ENCODE measurements at places on chromosomes 6 and 20. TPM values are rescaled to one million over a fixed set of nuclear protein-coding genes. Genes with fewer than 3 reads are reported as not detected.
A peak's percentile ranks its signal among the peaks of the same experiment; 100 is the strongest.

KIAA1755 gene
- total RNA-seq: not detected

MICB gene
- total RNA-seq: 25.8 TPM

DNA sequence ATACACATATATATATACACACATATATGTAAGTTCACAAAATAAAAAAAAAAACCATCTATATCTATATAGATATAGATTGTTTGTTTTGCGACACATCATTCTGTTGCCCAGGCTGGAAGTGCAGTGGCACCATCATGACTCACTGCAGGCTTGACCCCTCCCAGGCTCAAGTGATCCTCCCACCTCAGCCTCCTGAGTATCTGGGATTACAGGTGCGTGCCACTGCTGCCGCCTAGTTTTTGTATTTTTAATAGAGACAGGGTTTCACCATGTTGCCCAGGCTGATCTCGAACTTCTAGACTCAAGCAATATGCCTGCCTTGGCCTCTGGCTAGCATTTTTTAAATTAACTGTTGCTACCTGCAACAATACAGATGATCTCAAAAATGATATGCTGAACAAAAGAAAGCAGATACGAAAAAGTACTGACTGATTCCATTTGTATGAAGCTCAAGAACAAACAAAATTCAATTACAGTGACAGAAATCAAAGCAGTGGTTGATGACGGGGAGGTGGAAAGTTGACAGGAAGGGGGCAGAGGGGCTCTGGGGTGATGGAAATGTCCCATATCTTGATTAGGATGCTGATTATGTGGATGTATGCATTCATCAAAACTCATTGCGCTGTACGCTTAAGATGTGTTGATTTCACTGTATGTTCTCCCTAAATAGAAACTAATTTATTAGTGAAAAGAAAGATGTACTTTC, 49.6 kb downstream of the ATXN1 start:
- peak; percentile 54 for ATAC-seq

DNA sequence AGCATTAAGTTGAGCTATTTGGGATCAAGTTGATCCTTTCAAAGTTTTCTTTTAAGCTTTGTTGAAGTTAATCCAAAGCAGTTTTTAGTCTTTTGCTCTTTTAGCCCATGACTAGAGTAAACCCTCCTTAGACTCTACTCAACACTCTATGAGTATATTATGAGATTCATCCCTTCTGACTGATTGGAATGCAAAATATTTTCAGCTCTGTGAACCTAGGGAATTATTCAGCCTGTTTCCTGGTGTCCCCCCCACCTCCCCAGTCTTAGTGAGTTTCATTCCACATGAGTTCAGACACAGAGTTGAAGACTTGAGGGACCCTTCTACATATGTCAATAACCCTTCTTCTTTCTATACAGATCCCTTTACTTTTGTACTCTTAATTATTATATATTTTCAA, 413.7 kb downstream of the RFPL4B start:
- ATAC-seq: no peak

DNA sequence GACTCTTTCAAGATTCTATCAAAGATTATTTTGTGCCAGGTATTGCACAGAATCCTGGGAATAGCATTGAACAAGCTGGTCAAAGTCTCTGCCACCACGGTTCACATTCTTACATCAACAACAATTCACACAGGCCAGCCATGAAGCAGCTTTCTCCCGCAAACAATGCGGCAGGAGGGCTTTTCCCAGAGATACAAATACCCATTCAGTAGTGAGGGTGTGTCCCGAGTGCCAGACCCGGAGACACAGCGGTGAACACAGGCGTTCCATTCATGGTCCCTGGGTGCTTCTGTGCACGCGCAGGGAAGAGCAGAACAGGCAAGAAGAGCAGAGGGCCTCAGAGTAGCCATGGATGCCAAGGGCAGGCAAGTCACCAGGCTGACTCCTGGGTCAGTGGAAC, 83.3 kb upstream of the PDE10A start:
- no peak for ATAC-seq

GRCh38 chr6:125983246-125983945, 2.9 kb upstream of the TRMT11 start:
- no peak for ATAC-seq

- no peak for ATAC-seq
These were observed 611.9 kb upstream of the MAN1A1 start for GRCh38 chr6:119961450-119961849.

Measured in activated T-helper 17 cell treated with anti-CD3 and anti-CD28 coated beads, Interleukin-2, amount 50 U/mL, for 72 hours (primary cell).